ENCODE measurements at places on chromosomes 5 and 9.

DNA sequence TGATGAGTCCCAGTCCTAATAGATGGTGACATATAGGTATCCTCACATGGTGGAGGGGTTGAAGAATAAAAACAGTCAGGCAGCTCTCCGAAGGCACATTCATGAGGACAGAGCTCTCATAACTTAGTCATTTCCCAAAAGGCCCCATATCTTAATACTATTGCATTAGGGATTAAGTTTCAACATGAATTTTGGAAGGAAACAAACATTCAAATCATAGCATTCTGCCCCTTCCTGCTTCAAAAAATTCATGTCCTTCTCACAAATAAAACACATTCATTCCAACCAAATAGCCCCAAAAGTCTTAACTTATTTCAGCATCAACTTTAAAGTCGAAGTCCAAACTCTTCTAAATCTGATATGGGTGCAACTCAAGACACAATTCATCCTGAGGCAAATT lies 277.2 kb upstream of the NR4A3 start:
- no peak for DNase-seq

GRCh38 chr5:72478276-72478675 lies 28.9 kb downstream of the ZNF366 start:
- no peak for DNase-seq

DNA sequence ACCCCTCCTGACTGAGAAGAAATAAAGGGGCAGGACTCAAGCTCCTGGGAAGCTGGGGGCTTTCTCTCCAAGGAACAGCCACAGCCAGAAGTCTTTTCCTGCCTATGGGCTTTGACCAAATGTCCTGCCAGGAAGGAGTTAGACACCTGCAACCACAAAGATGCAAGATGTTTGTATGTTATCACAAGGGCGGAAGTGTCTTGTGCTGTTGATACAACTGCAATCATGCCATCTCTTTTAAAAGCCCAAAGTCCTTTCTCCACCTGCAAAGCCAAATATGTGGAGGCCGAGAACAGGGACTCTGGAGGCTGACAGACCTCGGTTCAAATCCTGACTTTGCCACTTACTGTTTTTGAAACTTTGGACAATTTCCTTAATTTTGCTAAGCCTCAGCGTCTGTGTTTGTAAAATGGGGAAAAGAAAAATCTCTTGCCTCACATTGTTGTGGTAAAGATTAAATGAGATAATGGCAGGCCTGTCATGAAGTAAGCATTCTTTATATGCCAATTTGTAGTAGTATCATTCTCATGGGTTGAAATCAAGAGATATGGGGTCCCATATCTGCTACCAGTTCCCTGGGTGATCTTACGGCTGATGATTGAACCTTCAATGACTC lies 17.0 kb downstream of the HRH2 start:
- DNase-seq = no peak

DNA sequence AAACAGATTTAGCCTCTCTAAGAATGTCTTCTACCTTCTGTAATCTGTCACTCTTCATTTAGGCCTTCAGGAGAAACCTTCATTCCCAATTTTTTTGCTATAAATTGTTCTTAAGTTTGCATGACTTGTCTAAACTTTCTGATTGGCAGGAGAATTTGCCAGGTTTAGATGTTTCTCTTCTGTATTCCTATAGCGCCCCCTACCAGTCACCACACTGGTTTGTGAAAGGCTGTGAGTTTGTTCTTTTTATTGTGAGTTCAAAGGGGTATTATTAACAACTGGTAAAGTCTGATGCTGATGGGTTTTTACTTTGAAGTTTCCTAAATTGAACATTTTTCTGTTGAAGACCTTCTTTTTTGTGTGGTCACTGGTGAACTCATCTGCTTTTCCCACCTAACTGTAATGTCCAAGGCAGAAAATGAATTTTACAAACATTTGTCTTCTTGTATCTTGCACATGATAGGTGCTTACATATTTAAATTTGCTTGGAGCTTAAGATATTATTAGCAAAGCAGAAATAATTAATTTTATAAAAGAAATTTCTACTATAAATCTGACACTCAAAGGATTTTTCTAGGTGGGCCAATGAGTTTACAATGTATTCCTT lies 18.4 kb upstream of the F2RL2 start:
- DNase-seq = peak; percentile 70

- DNase-seq = peak; percentile 35
Observed at GRCh38 chr9:122040561-122041242, 52.4 kb downstream of the TTLL11 start.

DNA sequence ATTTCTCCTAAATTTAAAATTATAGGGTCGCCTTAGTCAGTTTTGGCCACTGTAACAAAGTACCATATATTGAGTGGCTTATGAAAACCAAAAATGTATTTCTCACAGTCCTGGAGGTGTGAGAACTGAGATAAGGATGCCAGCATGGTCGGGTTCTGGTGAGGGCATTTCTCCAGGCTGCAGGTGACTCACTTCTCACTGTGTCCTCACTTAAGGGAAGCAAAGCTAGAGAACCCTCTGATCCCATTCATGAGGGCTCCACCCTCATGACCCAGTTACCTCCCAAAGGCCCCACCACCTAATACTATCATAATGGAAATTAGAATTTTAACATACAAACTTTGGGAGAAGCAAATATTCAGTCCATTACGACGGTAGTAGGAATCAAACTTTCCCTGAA lies 75.1 kb upstream of the FBN2 start:
- DNase-seq = no peak

DNA sequence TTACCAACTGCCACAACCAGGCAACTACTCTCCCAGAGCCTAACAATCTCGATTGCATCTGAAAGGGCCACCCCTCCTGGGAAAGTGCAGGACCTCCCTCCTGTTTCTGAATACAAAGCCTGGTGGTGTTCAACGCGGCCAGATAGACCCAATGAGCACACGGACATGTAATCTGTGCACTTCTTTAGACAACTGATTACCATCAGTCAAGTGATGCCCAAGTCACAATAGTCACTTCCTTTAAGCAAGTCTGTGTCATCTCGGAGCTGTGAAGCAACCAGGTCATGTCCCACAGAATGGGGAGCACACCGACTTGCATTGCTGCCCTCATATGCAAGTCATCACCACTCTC lies 739 bp downstream of the C9orf72 start:
- peak; percentile 31 for DNase-seq

GRCh38 chr5:76425928-76426804 lies 23.1 kb downstream of the IQGAP2 start:
- DNase-seq = peak; percentile 13

DNA sequence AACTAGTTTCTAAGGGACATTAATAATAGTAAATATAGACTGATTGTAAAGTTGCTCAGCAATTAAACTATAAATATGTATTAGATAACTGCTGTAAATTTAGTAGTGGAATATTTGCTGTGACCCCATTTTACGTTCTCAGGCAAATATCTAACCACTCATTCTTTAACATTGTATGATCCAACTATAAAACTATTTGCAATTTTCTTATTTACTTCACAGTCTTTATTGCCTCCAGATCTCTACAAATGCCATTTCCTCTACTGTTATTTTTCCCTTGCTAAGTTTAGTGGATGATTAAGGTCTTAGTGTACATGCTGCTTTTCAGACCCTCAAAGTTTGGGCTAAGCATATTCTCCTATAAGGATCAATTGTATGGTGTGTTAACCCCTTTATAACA lies 526.2 kb upstream of the ST8SIA4 start:
- peak; percentile 87 for DNase-seq

- no peak for DNase-seq
Observed at GRCh38 chr5:891837-892393, 686 bp downstream of the BRD9 start.

DNA sequence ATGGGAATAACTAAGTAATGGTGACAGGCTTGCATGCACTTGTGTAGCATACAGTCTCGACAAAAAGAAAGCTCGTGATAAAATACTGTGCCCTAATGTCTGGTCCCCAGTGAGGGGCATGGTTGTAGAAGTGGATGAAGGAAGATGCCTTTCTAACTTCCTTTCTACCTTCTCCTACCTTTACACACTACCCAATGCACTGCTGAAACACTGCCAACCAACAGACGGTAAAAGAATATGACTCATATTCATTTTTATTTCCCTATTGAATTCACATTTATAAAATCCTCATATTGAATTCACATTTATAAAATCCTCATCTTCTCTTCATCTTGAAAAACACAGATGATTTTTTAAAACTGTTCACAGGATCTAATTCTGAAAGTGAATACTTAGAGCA lies 223.0 kb downstream of the PJA2 start:
- DNase-seq = no peak

DNA sequence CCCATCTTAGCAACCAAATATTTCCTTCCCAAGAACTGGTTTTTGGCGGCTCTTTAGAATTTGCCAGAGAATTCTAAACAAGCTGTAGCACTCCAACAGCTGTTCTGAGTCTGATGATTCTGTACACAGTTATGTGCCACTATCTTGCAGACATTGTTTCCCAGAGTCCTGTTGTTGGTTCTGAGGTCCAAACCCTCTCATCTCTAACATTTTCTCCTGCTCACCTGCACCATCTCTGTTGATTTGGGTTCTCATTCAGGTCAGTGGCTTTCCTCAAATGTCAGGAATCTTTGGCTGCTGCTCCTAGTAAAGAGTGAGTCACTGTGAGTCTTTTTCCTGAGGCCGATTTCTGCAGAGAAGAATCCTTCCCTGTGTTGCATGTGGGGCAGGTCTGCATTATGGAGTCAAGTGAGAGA lies 50.0 kb downstream of the CAMSAP1 start:
- DNase-seq = peak; percentile 15

- no peak for DNase-seq
Observed at GRCh38 chr5:143045062-143045461, 274.9 kb downstream of the ARHGAP26 start.

- DNase-seq = no peak
Observed at GRCh38 chr9:123975871-123976270, 35.7 kb upstream of the LHX2 start.

DNA sequence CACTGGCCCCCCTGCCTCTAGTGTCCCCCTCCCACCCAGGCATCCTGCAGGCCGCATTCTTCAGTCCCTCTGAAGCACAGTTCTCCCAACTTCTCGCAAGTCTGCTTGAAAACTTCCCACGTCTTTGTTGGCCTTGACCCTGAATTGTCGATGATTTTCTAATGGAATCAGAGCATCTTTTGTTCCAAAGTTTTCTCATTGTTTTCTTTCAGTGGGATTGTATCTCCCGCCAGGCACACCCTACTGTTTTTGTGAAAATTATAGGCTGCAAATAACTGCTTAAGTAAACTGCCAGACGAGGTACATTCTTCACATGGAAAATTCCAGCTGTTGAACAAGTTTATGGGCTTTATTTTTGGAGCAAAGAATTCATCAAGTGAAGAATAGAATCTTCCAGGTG lies 122.6 kb upstream of the SLC25A48 start:
- DNase-seq = no peak

DNA sequence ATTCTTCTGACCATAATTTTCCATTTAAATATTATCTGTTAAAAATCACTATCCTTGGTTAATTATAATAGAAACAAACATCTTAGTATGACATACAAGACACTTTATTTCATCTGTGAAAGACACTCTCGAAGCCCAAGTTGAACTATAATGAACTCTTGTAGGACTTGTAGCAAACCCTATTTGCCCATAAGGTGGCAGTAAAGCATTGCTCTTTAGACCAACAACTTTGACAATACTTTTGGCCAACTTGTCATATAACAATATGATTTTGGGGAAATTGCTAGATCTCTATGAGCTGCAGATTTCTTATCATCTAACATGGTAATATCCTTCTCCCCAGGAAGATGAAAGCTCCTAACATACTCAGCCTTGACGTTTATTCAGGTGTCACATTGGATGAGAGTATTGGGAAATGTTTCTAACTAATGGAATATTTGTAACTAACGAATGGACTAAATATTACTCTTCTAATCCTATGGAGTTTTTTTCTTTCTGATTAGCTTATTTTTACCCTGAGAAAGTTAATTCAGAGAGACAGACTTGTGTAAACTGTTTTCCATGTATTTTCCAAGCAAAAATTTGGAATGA lies 11.0 kb downstream of the SPINK14 start:
- peak; percentile 33 for DNase-seq

DNA sequence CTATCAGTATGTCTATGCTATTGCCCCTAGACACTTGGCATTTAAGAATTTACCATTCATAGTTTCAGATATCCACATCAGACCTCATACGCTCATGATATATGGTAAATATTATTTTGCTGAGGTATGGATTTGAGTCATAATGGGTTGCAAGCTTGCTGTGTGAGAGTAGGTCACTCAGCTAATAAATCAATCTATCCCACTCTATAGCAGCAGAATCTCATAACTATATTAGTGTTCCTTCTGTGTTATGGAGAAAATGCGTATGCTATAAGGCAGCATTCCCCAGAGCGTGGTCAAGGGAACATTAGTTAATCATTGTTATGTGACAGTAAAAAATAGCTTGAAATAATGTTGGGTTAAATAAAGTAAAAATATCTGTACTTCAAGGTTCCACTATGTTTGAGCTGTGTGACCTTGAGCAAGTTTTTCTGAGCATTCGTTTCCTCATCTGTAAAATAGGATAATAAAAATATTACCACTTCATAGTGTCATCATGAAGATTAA lies 7.7 kb downstream of the TRIM32 start:
- DNase-seq = peak; percentile 35

Measured in fibroblast of skin of right quadriceps (primary cell).